Neural crest cell (in vitro differentiated cells): ENCODE measurements at places on chromosomes 2 and 18. TPM values are rescaled to one million over a fixed set of nuclear protein-coding genes. Genes with fewer than 3 reads are reported as not detected.

The FABP1 gene
- total RNA-seq: not detected in 2 replicates

DNA sequence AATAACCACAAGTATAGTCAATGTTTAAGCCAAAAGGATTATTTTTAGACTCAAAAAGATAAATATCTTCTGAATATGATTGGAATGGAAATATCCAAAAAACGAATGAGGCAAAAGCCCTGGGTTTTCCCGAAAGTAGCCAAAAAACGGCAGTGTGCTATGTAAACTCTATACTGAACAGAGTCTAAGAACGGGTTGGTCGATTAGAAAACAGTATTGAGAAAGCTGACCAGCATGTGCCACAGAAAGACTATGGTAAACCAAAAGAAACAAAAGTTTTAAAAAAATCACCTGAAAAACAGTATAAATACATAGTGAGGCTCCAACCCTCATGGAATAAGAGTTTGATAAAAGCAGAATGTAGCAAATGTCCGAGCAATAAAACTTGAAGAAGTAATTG is 92.0 kb upstream of the DLGAP1 start:
- no peaks in the 10 kb centered on the region for H3K4me1 ChIP-seq
- no peak overlapping the region for H3K4me3 ChIP-seq
- H3K27me3 ChIP-seq: no peaks in the 10 kb centered on the region
- no peak for DNase-seq
- H3K36me3 ChIP-seq: no peaks in the 10 kb centered on the region

DNA sequence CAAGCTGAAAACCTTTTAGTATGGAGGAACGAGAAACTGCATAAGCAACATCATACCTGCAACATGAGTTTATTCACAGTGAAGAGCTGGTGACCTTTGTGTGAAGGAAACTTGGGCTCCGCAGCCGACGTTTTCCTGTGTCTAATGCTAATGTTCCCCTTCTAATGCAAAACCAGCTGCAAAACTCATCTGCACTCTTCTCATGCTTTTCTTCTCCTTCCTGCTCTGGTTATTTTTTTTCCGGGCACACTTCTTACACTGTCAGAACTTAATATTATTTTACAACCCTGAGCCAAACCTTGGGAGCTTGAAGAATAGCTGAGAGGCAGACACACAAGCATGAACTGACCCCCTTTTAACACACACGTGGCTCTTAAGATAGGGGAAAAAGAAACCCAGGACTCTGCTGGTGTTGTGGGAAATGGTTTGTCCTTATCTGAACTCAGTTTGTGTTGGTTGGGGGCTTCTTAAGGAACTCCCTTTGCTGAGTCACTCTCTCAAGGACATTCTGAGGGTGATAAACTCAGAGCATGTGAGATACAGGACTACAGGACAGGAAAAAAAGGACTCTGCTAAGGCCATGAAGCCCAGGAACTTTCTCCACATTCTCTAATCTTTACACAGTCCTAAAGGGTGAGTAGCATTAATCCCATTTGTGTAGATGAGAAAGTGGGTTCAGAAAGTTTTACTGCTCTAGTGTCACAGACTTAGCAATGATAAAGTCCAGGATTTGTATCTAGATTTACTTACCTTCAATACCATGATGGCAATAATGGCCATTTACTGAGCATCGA is 439.3 kb upstream of the TRIB2 start:
- H3K4me1 ChIP-seq: no peaks in the 10 kb centered on the region
- H3K4me3 ChIP-seq: no peak overlapping the region
- H3K27me3 ChIP-seq: no peaks in the 10 kb centered on the region
- no peak for DNase-seq
- peak overlapping the region; percentile 67 for H3K27ac ChIP-seq

DNA sequence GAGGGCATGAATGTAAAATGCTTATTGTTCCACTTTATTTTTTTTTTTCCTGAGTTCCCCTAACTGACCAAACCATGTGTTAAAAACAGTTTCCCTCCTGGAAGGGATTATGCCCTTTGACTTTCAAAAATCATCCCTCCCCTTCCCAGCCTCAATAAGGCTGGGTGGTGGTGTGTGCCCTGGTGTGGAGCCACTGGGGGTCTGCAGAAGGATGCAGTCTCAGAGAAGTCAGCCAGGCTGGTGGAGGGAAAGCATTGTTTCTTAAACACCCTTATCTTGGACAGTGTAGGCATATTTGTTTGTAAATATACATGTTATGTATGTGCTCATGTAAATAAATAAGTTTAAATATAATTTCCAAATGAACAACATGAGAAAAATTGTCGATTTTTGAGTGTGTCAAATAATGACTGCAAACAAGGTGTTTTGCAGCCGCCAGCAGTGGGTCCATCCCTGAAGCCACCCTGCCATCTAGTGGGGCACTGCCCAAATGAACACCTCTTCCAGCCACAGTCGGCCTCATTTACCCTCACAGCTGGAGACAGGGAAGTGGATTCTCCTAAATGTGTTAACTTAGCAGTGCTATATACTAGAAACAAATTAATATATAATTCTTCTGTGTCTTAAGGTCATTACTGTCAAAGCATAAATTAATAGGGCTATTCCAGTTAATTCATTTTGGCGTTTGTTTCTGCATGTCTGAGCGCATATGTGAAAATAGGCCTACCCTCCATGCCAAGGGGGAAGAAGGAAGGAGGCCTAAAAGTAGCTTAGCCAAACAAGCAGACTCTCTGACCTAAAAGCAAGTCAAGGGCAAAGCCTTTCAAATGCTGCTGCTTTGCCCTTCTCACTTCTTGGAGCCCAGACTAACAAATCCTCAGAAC is 209.6 kb upstream of the PIK3C3 start:
- H3K4me3 ChIP-seq: no peak overlapping the region
- peaks cover 14% of the 10 kb centered on the region for H3K4me1 ChIP-seq
- no peaks in the 10 kb centered on the region for H3K36me3 ChIP-seq
- DNase-seq: peak; percentile 58

DNA sequence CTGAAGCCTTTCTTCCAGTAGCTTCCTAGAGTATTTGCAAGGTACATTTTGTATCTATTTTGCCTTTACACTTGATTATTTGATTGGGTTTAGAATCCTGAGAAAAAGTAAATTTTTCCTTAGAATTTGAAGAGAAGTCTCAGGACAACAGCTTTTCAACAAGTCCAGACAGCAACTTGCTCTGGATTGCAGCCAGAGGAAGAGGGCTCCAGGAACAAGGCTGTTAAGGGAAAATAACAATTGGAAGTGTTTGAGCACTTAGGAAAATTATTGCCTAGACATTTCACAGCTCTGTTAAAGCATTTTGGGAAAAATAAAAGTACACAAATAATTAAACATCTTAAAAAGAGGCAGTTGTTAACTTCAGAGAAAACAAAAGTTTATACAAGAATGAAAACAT is 58.3 kb upstream of the RAPGEF4 start:
- DNase-seq: no peak
- peaks cover 3% of the 10 kb centered on the region for H3K36me3 ChIP-seq
- no peak overlapping the region for H3K4me3 ChIP-seq
- H3K27ac ChIP-seq: no peak overlapping the region
- no peaks in the 10 kb centered on the region for H3K27me3 ChIP-seq

- peak overlapping the region; percentile 25 for H3K4me3 ChIP-seq
- H3K27me3 ChIP-seq: no peaks in the 10 kb centered on the region
- H3K36me3 ChIP-seq: peaks cover 12% of the 10 kb centered on the region
- H3K27ac ChIP-seq: no peak overlapping the region
- DNase-seq: no peak
- peaks cover 78% of the 10 kb centered on the region for H3K4me1 ChIP-seq
Measured at GRCh38 chr2:235713189-235713588, 219.3 kb downstream of the AGAP1 start.

DNA sequence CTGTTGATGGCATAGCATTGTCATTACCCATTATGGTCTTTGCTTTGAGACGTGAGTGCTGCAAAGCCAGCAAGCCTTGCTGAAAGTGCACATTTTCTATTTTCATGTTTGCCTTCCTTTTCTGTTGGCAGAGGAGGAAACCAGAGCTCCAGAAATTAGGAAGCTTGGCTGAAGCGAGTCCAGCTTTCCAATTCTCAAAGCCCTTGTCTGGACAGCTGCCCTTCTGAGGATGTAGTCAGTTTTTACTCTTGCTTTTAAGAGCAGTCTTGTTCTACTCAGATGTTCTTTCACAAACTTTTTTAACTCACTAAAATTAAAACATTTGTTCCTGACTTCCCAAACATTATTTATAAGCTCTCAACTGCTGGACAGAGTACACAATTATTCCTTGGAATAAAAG is 93.8 kb downstream of the ICOS start:
- DNase-seq: no peak
- H3K27me3 ChIP-seq: no peaks in the 10 kb centered on the region
- H3K27ac ChIP-seq: no peak overlapping the region
- no peak overlapping the region for H3K4me3 ChIP-seq
- H3K36me3 ChIP-seq: no peaks in the 10 kb centered on the region

- peaks cover 5% of the 10 kb centered on the region for H3K4me1 ChIP-seq
- DNase-seq: no peak
- no peak overlapping the region for H3K27ac ChIP-seq
Measured at GRCh38 chr2:3840611-3841155, 137.3 kb downstream of the DCDC2C start.

GRCh38 chr18:10113121-10114022 is 199.6 kb downstream of the VAPA start:
- H3K36me3 ChIP-seq: no peaks in the 10 kb centered on the region
- H3K4me3 ChIP-seq: no peak overlapping the region
- no peaks in the 10 kb centered on the region for H3K27me3 ChIP-seq
- no peak for DNase-seq
- H3K27ac ChIP-seq: no peak overlapping the region
- H3K4me1 ChIP-seq: peaks cover 6% of the 10 kb centered on the region

The TSPYL6 gene
- total RNA-seq: not detected in 2 replicates

The EPB41L3 gene
- 12.4 and 13.1 TPM in 2 replicates for total RNA-seq

GRCh38 chr18:53795061-53795460 is 429.4 kb downstream of the MBD2 start:
- no peaks in the 10 kb centered on the region for H3K27me3 ChIP-seq
- no peaks in the 10 kb centered on the region for H3K36me3 ChIP-seq
- DNase-seq: no peak
- peaks cover 6% of the 10 kb centered on the region for H3K4me1 ChIP-seq
- no peak overlapping the region for H3K4me3 ChIP-seq
- H3K27ac ChIP-seq: no peak overlapping the region

The HTR2B gene
- total RNA-seq: not detected in 2 replicates

- H3K27ac ChIP-seq: no peak overlapping the region
- no peaks in the 10 kb centered on the region for H3K27me3 ChIP-seq
- H3K36me3 ChIP-seq: peaks cover 4% of the 10 kb centered on the region
- H3K4me3 ChIP-seq: no peak overlapping the region
- peaks cover 26% of the 10 kb centered on the region for H3K4me1 ChIP-seq
Measured at GRCh38 chr2:2931318-2932075, 446.1 kb downstream of the EIPR1 start.

DNA sequence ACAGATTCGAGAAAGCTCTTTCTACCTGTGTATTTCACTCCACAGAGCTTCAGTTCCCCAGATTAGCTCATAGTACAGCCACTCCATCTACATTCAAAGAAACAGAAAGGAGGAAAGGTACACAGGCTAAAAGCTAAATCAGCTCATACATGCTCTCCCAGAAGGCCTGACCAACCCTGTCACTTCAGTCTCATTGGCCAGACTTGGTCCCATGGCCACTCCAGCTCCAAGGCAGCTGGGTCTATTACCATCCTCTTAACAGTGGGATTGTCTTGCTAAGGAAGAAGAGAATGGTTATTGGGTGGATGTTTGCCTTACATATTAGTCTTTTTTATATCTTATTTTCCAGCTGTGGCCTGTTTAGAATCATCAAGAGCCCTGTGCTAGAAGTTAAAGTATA is 572.6 kb downstream of the ARHGAP15 start:
- no peak overlapping the region for H3K4me3 ChIP-seq
- no peak overlapping the region for H3K27ac ChIP-seq
- H3K27me3 ChIP-seq: no peaks in the 10 kb centered on the region
- H3K36me3 ChIP-seq: peaks cover 4% of the 10 kb centered on the region
- H3K4me1 ChIP-seq: no peaks in the 10 kb centered on the region

DNA sequence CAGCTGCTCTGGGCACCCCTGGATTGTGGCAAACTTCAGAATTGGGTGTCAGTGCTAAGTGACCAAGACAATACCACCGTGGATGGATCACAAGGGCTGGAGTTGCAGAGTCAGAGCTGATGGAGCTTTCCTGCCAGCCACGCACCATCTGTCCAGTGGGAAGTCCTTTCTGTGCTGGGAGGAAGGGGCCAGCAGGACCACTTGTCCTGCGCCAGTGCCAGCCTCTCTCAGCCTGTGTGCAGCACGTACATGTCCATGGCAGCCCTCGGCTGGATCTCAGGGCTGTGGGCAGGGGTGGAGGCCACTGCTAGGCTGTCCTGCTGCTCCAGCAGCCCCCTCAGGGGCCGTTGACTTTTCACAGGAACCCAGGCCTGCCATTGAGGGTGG is 33.3 kb downstream of the RAB31 start:
- DNase-seq: no peak
- no peaks in the 10 kb centered on the region for H3K36me3 ChIP-seq
- H3K27me3 ChIP-seq: no peaks in the 10 kb centered on the region
- no peak overlapping the region for H3K4me3 ChIP-seq

DNA sequence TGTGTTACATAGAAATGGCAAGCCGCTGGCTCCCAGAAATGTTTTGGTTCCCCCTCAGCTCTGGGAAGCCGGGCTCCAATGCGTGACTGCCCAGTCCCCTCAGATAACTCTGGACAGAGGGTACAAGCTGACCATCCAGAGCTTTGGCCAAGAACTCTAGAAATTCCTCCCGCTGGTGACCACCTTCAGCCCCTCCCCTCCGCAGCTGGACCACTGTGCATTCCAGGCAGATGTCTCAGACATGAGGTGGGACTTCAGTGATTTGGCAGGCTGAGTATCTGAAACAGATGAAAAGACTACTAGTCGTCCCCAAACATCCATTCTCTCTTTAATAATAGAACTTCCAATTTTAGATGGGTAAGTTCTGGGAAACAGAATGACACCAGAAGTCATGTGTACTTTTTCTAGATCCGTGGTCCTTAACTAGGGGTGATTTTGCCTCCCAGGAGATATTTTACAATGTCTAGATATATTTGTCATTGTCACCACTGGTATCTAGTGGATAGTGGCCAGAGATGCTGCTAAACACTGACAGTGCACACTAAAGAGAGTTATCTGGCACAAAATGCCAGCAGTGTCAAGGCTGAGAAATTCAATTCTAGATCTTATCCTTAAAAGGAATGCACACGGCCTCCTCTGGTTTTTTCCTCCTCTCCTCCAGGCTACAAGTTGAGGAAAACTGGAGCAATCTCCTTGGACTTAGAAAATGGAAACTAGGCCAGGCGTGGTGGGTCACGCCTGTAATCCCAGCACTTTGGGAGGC is 294.3 kb downstream of the SRBD1 start:
- no peak for DNase-seq
- no peak overlapping the region for H3K27ac ChIP-seq
- no peaks in the 10 kb centered on the region for H3K36me3 ChIP-seq

The TEKT4 gene
- not detected in 2 replicates for total RNA-seq

DNA sequence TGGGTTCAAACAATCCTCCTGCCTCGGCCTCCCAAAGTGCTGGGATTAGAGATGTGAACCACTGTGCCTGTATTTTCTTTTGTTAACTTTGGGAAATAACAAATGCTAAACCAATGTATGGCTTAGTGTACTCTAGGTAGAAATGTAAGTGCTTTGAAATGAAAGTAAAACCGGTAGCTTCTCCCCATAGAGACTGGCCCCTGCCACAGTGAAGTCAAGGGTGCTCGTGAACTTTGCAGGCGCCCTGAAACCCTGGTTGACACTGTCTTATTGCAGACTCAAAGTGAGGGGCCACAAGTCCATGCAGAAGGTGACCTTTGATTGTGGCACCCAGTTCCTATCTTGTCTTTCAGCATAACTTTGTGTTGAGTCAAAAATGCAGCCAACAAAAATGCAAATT is 24.2 kb upstream of the MTCL1 start:
- no peak overlapping the region for H3K4me3 ChIP-seq
- H3K27me3 ChIP-seq: no peaks in the 10 kb centered on the region
- DNase-seq: no peak
- no peaks in the 10 kb centered on the region for H3K36me3 ChIP-seq
- peaks cover 16% of the 10 kb centered on the region for H3K4me1 ChIP-seq
